ENCODE measurements at places on chromosomes 5 and 9.
A peak's percentile ranks its signal among the peaks of the same experiment; 100 is the strongest.

DNA sequence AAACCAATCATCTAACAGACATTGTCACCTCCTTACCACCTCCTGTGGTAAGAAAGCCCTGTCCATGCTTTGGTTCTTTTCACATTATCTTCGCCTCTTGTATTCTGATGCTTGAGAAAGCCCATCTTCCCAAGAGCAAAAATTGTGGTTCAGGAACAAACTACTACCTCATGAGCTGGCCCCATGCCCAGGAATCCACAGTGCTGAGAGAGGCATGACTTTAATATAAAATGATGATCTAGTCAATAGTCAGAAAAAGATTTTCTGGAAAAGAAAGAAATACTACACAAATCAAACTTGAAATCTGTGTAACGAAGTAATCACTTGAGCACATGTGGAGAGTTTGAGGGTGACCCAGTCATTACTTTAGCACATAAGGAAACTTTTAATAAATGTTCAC lies 94.7 kb downstream of the FGF10 start:
- peak; percentile 76 for DNase-seq

DNA sequence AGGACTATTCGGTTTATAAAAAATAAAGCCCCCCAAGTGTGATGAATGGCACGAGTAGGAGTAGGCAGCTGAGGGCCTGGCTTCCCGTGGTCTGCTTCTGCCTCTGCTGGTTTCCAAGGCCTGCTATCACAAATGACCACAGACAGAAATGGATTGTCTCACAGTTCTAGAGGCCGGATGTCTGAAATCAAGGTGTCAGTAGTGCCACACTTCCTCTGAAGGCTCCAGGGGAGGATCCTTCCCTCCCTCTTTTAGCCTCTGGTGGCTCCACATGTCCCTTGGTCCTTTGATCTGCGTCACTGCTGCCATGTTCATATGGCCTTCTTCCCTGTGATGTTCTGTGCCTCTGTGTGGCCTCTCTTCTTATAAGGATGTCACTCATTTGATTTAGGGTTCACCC lies 15.1 kb downstream of the PRKACG start:
- no peak for DNase-seq

DNA sequence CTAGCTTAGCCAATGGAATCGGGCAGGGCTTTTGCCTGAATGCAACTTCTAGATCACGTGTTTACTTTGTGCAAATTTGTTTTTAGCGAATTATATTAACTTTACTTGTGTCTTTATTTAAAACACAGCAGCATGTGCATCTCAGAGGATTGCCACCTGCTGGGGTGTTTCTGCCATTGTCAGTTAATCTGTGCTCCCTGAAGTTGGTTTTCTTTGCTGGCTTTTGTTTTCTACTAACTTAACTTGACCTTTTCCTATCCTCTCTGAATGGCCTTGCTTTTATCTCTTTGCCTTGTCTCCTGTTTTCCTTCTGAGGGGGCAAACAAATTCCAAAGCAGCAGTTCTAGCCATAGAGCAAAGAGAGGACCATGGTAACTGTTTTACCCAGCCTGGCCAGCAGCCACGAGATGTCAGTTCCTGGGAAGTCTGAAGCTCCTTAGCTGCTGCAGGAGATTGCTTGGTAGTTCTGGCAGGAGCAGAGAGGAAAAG lies 67.6 kb downstream of the ARHGEF28 start:
- DNase-seq: no peak

DNA sequence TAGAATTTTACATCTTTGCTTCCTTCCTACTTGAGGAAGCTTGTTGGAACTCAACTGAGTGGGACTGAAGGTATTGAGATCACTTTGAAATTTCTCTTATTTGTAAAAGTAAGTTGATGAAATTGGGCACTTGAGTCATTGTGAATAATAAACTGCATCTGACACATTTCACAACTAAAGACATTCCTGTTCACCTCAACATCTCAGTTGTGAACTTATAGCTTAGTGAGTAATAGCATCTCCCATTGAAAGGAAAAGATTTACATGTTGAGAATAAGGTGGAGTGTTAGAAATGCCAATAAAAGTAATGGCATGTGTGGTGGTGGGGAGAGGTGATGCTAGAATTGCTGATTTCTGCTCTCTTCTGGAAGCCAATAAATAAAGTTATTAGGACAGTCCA lies 145.0 kb downstream of the SLC24A2 start:
- DNase-seq: no peak

- no peak for DNase-seq
Measured at GRCh38 chr5:143992496-143992895, 178.0 kb downstream of the YIPF5 start.

DNA sequence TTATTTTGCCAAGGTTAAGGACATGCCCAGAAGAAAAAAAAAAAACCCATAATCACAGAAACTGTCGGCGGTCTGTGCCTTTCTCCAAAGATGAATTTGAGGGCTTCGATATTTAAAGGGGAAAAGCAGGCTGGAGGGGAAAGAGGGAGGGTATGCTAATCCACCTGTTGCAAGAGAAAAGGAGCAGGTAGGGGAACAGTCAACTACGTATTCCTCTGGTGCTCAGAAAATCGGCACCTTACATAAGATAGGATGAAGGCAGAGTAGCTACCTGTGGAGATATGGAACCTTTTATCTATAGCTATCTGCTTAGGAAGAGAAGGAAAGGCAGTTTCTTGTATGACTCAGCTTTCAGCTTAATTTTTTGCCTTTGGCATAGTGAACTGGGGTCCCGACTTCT lies 77.7 kb downstream of the PTCD2 start:
- DNase-seq: no peak

DNA sequence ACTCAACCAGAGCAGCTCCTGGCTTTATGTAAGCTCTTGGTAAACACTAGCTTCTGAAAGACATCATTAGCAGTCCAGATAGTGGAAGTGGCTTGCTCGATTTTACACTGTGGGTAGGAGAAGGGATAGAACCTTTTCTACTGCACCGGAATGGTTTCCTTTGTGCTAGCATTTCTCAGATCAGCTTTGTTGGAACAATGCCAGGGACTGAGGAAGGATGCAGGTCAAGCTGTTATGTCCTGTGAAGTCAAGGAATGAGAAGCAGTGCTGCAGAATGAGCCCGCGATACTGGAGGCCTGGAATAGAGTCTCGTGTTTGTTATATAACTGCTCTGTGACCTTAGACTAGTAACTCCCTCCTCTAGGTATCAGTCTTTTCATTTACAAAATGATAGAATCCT lies 233.6 kb downstream of the GABRB2 start:
- DNase-seq: no peak

DNA sequence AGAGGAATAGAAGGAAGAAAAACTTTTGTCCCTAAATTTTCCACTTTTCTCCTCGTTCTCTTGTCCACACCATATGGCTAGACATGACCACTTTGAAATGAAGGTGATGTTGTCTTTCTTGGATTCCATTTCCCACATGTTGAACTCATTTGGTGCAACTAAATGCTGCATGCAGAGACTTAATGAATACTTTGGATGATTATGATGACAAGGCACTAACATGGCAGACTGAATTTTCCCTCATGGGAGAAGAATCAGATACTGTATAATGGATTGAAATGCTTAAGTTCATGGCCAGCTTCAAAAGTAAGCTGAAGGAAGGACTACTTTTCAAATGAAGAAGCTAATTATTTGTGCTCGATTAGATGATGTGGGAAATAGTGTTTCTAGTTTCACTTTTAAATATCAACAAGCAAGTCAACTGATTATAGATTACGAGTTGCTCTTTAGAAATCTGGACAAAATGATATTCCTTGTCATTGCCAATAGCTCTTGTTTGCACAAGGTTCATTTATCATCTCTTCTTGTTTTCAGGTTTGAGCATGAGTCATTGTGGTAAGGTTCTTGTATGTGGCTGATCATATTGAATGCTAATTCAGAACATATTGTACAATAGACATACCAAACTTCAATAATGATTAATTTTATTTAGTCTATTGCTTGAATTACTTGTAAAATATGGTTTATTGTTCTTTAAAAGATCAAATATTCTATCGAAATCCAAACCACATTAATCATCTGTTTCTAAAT lies 501.3 kb upstream of the FTMT start:
- DNase-seq: no peak

GRCh38 chr5:170971-171800 lies 20.1 kb upstream of the LRRC14B start:
- peak; percentile 11 for DNase-seq

DNA sequence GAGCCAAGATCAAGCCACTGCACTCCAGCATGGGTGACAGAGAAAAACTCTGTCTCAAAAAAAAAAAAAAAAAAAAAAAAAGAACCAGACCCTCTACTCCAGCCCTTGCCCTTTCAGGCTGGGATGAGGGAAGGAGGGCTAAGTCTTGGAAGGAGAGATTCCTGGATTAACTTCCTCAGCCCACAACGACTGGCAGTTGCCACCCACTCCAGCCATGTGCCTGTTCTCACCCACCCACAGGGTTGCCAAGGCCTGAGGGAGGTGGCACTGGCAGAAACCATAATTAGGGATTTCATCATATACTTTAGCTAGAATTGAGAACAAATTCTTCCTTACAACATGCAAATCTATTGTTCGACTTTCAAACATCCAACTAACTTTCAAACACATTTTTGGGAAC lies 87.8 kb upstream of the SLC30A5 start:
- DNase-seq: no peak

- DNase-seq: peak; percentile 82
Measured at GRCh38 chr5:169980418-169981053, at the start of gene INSYN2B. TSS of gene INSYN2B (minus strand) at chr5:169980495. CDS start at chr5:169883898, 96,597 bp downstream.

DNA sequence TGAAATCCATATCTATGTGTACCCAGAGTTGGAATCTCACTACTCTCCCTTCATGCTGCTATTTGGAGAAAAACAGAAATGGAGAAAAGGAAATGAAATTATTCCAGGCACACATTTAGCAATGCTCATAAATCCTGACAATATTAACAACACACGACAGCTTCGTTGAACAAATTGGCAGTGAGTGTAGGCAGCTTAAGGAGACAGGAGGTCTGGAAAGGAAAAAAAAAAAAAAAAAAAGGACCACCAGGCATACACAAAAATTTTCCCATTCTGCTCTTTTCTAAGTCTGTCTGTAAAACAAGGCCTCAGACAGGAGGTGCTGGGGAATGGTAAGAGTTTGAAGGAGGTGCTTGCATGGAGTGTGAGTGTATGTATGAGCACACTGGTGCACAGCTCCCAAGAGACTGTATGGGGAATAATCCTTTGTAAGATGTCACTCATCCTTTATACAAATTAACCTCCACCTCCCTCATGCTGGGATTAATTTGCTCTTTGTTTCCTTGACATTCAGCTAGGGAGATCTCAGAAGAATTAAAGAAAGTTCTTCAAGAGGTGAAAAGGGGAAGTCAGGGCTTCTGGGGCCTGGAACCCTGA lies 78.9 kb downstream of the ASTN2 start:
- no peak for DNase-seq

- peak; percentile 27 for DNase-seq
Measured at GRCh38 chr9:94644543-94644942, 5.2 kb upstream of the FBP1 start.

- DNase-seq: no peak
Measured at GRCh38 chr5:136811551-136811950, 446.2 kb upstream of the TRPC7 start.

DNA sequence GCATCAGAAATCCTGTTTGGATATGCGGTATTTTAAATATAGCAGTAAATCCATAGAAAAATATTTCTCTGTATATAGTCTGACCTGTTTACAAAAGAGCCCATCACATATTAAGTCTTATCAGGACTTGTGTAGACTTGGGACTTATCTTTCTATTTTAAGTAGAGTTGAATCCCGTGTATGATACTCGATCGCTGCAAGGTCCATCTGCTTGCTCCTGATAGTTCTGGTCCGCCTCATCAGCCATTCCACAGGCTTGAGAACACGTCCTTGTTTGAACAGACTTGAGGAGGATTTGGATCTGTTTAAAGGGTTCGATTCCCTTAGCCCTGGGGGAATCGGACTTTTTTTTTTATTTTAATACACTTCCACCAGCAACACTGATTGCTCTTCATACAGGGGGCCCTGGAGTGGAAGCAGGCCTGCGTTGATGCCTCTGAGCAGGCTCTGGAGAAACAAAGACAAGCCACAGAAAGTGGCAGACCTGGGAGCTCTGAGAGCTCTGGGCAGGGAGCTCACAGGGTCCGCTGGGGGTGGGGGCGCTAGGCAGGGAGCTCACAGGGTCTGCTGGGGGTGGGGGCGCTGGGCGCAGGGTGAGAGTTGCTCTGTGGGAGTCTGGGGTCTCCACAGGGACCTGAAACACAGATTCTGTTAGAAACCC lies 112.2 kb downstream of the MVB12B start:
- no peak for DNase-seq

- peak; percentile 82 for DNase-seq
Measured at GRCh38 chr9:127096208-127096607, 26.2 kb downstream of the ANGPTL2 start.

GRCh38 chr9:118578467-118578866 lies 790.8 kb downstream of the BRINP1 start:
- no peak for DNase-seq

DNA sequence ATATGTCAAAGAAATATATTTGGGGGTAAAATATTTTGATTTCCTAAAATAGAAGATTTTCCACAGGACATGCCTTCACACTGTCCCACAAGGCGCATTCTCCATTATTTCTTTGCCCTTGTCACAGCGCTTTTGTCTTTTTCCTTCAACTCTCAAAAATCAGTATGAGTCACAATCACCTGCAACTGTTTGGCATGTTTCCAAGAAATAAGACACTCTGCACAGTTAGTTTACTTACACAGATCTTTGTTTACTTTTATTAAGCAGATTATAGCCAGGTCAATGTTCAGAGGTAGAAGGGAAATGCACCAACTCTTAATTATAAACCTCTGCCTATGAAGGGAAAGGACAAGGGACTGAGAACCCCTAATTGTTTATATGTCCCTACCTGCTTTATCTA lies 9.5 kb downstream of the CEMIP2 start:
- DNase-seq: no peak

DNA sequence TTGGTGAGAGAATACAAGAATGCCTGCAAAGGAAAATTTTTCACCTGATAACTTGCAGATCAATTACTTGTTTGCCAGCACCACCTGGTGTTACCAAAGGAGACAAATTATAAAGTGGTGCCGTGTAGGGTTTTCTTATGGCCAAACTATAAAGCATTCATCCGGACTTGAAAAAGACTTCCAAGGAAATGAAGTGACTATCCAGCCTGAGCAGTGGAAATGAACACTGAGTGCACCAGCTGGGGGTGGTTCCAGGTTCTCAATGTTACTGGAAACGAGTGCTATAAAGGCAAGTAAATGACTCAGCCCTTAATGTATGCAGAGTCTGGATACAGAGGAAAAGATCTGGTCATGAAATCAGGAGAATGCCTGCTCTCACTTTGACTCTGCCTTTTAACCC lies 113.1 kb downstream of the DNAH5 start:
- peak; percentile 20 for DNase-seq

DNA sequence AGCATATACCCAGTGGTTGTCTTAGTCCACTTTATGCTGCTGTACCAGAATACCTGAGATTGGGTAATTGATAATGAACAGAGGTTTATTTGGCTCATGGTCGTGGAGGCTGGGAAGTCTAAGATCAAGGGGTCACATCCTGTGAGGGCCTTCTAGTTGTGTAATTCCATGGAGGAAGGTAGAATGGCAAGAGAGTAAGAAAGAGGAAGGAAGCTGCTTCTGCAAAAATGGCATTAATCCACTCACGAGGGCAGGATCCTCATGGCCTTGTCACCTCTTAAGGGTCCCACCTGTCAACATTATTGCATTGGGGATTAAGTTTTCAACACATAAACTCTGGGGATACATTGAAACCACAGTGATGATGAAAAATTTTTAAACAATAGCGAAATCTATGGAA lies 17.0 kb downstream of the BTNL8 start:
- DNase-seq: no peak

GRCh38 chr5:55456216-55456895 lies 78.4 kb downstream of the PLPP1 start:
- no peak for DNase-seq
